ENCODE measurements at places on chromosomes 5 and 9. TPM values are rescaled to one million over a fixed set of nuclear protein-coding genes. Genes with fewer than 3 reads are reported as not detected.

The TMEM215 gene
- not detected for total RNA-seq

- DNase-seq = peak; percentile 93
Measured at GRCh38 chr5:138336952-138337684, 948 bp upstream of the FAM53C start.

- DNase-seq = no peak
Measured at GRCh38 chr5:143585970-143586369, 182.5 kb upstream of the NR3C1 start.

- no peak for DNase-seq
Measured at GRCh38 chr9:78918976-78919375, 622.1 kb downstream of the PSAT1 start.

DNA sequence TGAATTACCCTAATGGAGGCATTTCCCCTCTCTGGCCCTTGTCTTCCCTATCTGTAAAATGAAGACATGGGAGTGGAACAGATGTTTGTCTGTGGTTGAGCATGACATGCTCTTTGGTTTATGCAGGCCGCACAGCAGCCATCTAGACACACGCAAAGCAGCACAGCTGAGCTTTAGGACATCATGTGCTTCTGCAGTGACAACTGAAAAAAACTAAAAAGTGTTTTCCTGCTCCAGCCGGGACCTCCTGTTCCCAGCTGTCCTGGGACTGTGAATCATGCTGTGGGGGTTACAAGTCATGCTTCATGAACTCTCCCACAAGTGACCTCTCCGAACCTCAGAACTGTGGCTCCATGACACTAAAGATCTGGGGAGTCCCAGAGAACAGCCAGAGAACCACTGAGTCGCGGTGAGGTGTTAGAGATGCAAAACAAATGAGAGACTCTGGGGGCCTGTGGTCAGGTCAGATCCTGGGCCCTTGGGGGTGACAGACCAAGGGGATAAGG, 1.7 kb downstream of the SMIM3 start:
- DNase-seq = no peak

The FOXD4L3 gene
- total RNA-seq = 0.36 TPM

GRCh38 chr5:37767961-37768360, 71.9 kb downstream of the GDNF start:
- no peak for DNase-seq

The PRR16 gene
- 0.76 TPM for total RNA-seq

- no peak for DNase-seq
Measured at GRCh38 chr5:139141446-139142204, 56.5 kb downstream of the SIL1 start.

The C9 gene
- total RNA-seq = not detected

DNA sequence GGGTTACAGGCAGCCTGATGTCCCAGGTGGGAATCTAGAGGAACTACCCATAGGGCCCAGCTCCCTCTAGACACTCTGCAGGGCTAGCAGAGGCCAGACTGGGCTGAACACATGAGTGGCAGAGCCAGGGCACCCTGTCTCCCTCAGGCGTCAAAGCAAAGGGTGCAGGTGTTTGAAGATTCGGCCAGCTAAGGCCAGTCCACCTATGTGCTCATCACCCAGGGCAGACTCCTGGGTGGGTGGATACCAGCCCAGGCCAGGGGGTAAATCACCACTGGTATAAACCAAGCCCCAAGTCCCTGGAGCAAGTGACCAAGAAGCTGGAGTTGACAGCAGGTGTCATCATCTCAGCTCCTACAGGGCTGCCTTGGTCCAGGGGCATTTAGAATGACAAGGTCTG, 3.4 kb downstream of the CCDC180 start:
- no peak for DNase-seq

DNA sequence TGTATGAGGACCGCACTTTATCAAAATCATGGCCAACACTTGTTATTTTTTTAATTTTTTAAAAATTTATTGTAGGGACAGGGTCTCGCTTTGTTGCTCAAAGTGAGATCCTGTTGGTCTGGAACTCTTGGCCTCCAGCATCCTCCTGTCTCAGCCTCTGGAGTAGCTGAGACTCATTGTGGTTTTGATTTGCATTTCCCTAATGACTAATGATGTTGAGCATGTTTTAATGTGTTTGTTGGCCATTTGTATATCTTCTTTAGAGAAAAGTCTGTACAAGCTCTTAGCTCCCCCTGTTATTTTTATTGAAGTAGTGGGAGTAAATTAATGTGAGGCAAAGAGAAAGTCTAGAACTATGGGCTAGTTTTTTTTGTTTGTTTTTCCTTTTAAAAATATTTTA, 1.6 kb upstream of the RPS6 start:
- DNase-seq = no peak

- no peak for DNase-seq
Measured at GRCh38 chr9:27467486-27467885, 56.6 kb upstream of the IFNK start.

DNA sequence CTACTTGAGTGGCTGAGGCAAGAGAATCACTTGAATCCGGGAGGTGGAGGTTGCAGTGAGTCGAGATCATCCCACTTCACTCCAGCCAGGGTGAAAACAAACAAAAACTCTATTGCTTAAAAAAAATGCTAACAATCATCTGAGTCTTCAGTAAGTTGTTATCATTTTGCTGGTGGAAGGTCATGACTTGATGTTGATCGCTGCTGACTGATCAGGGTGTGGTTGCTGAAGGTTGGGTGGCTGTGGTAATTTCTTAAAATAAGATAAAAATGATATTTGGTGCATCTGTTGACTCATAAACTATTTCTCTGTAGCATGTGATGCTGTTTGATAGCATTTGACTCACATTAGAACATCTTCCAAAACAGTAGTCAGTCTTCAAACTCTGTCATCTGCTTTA, 349.4 kb upstream of the PAPPA start:
- DNase-seq = no peak

DNA sequence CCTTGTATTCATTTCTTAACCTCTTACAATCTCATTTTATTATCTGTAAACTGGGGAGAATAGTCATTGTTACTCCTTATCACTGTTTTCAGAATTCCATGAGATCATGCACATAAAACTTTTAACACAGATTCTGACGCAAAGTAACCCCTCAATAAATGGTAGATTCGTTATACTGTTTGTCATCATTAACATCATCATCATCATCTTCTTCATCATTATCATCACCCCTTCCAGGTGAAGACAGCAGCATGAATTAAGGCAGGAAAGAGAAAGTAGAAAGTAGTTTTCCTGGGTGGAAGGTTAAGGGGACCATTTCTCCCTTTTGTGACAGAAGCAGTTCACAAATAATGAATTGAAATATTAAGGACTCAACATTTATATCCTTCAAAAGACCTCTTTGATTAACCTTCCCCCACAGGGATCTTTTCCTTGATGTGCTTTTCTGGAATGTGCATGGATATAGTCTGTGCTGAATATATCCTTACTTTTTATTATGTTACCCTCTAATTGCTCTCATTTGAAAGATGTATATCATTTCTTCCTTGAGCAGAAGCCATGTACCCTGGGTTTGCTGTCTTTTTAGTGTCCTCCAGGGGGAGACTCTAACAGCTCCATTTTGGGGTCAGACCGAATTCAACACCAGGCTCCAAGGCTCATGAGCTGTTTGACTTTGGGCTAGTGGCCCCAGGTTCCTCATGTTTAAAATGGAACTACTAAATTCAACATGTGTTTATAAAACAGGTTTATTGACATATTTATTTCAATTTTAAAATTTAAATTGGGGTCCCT, 1029.9 kb upstream of the WWC1 start:
- no peak for DNase-seq

The RGS7BP gene
- not detected for total RNA-seq

- DNase-seq = no peak
Measured at GRCh38 chr5:127950707-127951391, 132.7 kb upstream of the SLC12A2 start.

- no peak for DNase-seq
Measured at GRCh38 chr5:96509316-96509715, 76.3 kb upstream of the PCSK1 start.

The CKMT2 gene
- 3.4 TPM for total RNA-seq

The NTRK2 gene
- total RNA-seq = 11.3 TPM

The SLC6A19 gene
- not detected for total RNA-seq

GRCh38 chr9:76576344-76576743, 117.4 kb downstream of the GCNT1 start:
- DNase-seq = no peak

The NRARP gene
- 68.5 TPM for total RNA-seq

DNA sequence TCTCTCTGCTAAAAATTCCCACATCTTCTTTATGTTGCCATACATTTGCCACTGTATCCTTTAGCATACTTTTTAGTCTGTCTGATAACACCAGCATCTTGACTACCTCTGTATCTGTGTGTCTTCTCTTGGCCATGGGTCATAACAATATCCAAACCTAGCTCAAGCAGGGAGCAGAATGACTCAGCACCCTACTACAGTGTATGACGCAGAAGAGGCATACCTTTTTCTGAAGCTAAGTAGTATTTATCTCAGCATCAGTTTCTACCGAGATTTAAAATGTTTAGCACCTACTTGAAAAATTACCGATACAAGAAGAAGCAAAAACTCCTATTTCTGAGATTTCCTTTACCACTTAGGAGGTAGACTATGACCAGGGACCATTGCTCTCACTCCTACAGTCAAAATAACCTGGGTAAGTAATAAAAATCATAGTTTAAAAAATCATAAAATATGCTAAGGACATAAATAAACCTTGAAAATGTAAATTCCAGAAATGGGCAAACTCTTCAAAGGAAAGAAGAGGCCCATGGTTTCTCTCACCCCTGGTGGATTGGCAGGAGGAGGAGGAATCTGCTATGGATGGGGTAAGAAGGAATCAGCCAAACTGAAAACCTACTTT, 286.5 kb downstream of the MAST4 start:
- DNase-seq = no peak

- DNase-seq = no peak
Measured at GRCh38 chr9:89536600-89536999, 38.7 kb upstream of the SEMA4D start.

DNA sequence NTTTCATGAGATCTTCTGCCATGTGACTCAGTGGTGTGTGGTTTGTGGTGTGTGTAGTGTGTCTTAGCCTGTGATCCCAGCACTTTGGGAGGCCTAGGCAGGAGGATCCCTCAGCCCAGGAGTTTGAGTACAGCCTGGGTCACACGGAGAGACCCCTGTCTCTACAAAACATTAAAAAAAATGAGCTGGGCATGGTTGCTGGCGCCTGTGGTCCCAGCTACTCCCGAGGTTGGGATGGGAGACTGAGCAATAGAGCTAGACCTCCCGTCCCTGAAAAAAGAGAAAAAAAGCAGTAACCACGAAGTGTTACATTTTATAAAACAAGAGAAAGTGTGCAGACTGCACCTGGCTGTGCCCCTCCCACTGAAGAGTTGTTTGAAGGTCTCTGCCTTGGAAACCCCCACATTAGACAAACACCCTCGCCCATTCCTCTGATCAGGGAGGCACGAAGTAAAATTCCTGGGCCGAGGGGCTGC, 21.2 kb upstream of the RNU6ATAC start:
- DNase-seq = peak; percentile 23

The FAM240B gene
- total RNA-seq = not detected

All from suprapubic skin (tissue), 4 donors.